Bone marrow (tissue), 2 donors: ENCODE measurements at places on chromosomes 11 and 22.

GRCh38 chr11:63014408-63015055 is 1.1 kb downstream of the SLC22A8 start:
- DNase-seq, result no peak

DNA sequence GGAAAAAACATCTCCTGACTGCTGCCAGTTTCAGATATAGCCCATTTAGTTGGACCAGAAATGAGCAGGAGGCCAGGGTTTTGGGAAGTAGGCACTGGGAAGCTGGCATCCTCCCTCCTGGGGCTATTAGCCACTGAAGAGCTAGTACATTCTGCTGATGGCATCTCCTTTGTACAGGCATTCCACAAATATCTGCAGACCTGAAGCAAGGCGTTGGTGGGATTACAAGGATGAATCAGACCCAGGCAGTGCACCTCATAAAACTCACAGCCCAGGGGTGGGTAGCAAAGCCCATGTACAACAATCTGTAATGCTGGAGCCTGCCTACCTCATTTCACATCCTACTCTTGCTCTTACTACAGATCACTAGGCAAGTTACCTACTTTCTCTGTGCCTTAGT is 27.5 kb upstream of the POU2AF1 start:
- no peak for DNase-seq

DNA sequence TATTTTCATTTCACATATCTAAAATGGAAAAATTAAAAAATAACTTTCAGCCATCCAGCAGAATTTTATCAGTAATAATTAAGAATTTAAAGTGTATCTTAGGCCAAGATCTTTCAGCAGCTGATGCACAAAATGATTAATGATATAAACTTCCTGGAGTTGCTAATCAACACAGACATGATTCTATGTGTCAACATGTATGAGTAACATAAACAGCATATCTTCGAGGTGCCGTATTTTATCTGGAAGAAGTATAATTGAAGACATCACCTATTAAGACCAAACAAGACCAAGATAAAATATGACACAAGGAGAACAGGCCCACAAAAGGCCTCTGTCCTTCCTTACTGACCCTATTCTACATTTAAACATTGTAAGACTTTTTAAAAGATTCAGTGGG is 45.2 kb downstream of the SLC5A12 start:
- no peak for DNase-seq

- DNase-seq, result no peak
These were observed 1045.1 kb downstream of the TBC1D22A start for GRCh38 chr22:47807506-47807905.

- no peak for DNase-seq
These were observed 34.0 kb downstream of the HIPK3 start for GRCh38 chr11:33291004-33291777.

GRCh38 chr11:111886844-111887243 is 7.5 kb downstream of the CFAP68 start:
- no peak for DNase-seq

GRCh38 chr22:46391486-46392136 is 56.1 kb downstream of the TRMU start:
- no peak for DNase-seq

GRCh38 chr11:127866109-127866508 is 721.2 kb downstream of the ETS1 start:
- no peak for DNase-seq

- no peak for DNase-seq
These were observed 101.4 kb upstream of the NECTIN1 start for GRCh38 chr11:119830400-119830799.

DNA sequence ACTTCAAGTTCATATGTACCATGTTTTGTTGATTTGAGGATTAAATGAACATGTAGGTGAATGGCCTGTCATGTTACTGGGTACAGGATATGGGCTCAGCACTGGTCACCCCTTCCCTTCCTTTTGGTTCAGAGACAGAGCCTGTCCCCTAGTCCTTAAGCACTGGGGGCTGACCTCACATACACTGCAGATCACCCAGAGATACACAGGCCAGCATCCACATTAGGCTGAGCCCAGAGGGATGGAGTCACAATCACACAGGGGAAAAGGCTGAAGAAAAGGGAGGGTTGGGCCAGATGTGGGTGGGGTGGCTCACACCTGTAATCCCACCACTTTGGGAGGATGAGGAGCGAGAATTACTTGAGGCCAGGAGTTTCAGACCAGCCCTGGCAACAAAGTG is 62.3 kb downstream of the IGLL5 start:
- DNase-seq, result no peak

- DNase-seq, result no peak
These were observed 21.0 kb downstream of the OR8G5 start for GRCh38 chr11:124277207-124277606.

DNA sequence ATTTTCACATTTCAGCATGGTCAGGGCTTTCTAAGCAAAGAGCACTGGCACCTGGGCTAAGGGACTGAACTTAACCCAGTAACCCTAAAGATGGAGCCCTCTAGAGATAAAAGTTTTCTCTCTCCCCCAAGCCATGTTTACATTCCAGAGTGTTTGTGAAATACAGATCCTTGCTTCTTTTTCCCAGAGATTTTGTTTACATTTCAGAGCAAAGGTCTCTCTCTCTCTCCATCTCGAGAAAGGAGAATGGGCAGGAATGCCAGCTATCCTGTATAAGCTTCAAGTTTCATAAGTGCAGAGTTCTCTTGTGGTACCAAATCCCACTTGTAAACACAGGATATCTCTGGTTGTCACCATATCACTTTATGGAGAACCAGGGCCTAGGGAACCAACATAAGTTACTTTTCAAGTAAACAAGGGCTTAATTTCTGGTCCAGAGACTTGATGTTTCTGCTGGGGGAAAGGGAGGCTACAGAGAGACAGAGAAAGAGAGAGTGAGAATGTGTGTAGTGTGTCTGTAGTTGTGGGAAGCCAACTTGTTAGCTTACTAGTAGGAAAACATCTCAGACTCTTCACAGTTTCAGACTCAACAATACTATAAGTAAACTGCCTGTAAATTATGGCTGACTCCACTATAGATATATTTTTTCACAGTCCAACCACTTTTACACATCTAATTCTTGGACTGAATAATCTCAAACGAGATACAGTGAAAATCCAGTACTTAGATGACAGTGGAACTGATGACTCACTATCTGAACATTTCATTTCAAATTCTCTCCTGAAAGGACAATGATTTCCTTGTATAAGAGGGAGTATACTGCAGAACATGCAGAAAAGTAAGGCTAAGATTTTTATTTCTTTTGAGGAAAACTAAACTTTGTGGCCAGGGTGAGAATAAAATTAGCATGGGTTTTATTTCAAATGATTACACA is 76.2 kb downstream of the ARHGAP32 start:
- no peak for DNase-seq

GRCh38 chr11:70517988-70518907 is 119.9 kb downstream of the CTTN start:
- DNase-seq, result no peak

DNA sequence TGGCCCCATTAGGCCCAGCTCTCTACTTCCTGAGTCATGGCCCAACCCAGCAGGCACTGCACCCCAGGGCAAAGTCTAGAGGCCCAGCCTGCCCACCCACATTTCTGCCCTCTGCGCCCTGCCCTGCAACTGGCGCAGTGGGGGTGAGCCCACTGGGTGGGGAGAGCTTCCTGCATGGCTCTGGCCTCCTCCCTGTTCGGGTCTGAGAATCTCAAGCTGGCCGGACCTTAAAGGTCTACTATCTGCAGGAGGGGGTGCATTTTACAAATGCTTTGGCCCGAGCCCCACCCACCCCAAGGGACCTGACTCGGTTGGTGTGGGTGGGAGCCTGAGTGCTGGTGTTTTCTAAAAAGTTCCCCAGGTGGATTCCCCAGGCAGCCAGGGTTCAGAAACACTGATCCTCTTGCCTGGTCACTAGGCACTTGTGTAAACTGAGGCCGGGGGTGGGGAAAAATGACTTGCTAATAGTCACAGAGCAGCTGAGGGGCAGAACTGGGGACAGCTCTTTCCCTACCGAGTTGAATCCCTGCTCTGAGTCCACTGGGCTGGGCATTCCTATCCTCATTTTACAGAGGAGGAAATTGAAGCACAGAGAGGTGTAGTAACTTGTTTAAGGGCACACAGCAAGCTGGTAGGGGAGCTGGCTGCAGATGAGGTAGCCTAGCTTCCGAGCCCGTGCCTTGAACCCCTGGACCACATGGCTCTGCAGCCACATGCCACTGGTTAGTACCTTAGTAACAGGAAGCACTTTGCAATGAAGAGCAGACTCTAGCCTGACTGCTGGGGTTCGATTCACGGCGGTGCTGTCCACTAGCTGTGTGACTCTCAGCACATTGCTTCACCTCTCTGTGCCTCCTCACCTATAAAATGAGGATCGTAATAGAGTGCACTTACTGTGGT is 36.3 kb downstream of the CD82 start:
- DNase-seq, result no peak

DNA sequence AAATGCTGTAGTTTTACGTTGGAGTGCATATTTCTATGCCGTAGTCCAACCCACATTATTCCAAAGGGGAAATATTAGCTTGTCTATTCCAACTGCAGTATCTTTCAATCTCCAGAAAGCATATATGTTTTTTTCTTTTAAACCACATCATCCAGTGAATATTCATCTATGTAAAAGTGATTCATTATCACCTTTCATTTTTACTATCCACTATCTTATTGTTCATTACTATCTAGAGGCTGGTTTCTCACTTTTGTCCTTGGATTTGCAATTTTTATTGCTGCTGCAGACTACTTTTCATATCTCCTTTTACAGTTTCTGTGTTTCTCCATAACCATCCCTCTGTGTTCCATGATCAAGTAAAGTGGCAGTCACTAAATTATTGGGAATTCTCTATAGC is 1097.2 kb upstream of the TENM4 start:
- no peak for DNase-seq

DNA sequence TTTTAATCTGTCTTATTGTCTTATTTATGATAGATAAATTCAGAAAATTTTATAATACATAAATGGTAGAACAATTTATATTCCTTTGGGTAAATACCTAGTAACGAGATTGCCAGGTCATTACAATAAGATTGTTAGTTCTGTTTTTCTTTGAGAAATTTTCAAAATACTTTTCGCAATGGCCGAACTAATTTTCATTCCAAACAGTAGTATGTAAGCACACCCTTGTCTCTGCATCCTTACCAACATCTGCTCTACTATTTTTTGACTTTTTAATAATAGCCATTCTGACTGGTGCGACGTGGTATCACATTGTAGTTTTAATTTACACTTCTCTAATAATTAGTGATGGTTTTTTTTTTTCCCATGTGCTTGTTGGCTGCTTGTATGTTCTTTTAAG is 351.4 kb upstream of the LUZP2 start:
- DNase-seq, result no peak

- DNase-seq, result no peak
These were observed 45.6 kb downstream of the ZNF280B start for GRCh38 chr22:22462813-22463567.

- no peak for DNase-seq
These were observed 412.2 kb downstream of the TBC1D22A start for GRCh38 chr22:47174671-47175112.

DNA sequence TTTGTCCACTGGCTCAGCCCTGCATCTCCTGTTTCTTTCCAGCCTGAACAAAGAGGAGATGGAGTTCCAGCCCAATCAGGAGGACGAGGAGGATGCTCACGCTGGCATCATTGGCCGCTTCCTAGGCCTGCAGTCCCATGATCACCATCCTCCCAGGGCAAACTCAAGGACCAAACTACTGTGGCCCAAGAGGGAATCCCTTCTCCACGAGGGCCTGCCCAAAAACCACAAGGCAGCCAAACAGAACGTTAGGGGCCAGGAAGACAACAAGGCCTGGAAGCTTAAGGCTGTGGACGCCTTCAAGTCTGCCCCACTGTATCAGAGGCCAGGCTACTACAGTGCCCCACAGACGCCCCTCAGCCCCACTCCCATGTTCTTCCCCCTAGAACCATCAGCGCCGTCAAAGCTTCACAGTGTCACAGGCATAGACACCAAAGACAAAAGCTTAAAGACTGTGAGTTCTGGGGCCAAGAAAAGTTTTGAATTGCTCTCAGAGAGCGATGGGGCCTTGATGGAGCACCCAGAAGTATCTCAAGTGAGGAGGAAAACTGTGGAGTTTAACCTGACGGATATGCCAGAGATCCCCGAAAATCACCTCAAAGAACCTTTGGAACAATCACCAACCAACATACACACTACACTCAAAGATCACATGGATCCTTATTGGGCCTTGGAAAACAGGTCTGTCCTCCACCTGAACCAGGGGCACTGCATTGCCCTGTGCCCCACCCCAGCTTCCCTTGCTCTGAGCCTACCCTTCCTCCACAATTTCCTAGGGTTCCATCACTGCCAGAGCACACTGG is 5.0 kb downstream of the FTH1 start:
- no peak for DNase-seq

GRCh38 chr22:47553436-47553835 is 791.0 kb downstream of the TBC1D22A start:
- no peak for DNase-seq

- peak; percentile 47 for DNase-seq
These were observed 159.3 kb upstream of the GRK3 start for GRCh38 chr22:25404928-25405816.

GRCh38 chr11:71078482-71078881 is 173.9 kb downstream of the SHANK2 start:
- no peak for DNase-seq

DNA sequence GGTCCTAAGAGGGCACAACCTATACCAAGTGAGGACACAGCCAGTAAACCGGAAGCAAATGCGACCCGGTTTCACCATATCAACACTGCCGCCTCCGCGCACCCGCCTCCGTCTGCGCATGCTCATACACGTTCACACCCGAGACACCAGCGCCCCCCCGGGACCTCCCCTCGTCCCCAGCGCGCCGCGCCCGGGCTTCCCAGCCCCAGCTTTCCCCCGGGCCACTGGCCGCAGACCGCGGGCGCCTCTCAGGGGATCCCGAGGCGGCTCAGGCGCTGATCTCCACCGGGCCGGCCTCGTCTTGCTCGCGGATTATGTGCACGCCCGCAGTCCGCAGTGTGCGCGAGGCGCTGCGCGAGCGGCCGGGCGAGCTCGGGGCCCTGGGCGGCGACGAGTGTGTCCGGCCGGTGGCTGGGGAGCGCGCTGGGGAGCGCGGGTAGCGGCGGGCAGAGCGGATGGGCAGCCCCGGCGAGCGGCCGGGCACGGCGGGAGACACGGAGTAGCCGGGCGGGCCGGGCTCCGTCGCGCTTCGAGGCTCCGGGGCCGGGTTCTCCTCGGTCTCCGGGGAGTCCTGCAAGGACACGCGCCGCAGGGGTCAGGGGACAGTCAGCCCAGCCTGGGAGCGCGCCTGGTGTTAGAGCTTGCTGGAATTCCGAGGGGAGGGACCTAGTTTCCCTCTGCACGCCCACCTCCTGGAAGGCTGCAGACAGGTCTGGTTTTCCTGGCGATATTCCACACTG is 2.0 kb downstream of the HEPN1 start:
- no peak for DNase-seq
